ENCODE measurements at places on chromosomes 12 and 14.
A peak's percentile ranks its signal among the peaks of the same experiment; 100 is the strongest.

GRCh38 chr14:68566075-68566474, 226.8 kb downstream of the ZFP36L1 start:
- no peak for DNase-seq

DNA sequence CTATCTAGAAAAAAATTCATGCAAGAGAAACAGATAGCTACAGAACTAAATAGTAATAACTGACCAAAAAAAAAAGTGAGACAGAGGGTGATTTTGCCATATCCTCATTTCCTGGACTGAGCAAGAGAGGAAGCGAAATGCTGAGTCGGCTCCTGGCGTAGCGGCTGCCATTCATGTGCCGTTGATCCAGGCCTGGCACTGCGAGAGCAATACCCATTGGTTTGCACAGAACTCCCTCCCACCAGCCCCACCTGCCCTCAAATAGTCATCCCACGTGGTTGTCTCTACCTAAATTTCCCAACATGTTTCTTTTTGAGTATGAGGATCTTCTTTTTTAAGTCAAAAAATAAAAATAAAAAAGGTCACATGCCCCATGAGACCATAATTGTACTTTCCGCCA, 9.4 kb upstream of the WNT5B start:
- DNase-seq, result no peak

GRCh38 chr14:95696741-95697140, 10.5 kb downstream of the TCL1B start:
- no peak for DNase-seq

DNA sequence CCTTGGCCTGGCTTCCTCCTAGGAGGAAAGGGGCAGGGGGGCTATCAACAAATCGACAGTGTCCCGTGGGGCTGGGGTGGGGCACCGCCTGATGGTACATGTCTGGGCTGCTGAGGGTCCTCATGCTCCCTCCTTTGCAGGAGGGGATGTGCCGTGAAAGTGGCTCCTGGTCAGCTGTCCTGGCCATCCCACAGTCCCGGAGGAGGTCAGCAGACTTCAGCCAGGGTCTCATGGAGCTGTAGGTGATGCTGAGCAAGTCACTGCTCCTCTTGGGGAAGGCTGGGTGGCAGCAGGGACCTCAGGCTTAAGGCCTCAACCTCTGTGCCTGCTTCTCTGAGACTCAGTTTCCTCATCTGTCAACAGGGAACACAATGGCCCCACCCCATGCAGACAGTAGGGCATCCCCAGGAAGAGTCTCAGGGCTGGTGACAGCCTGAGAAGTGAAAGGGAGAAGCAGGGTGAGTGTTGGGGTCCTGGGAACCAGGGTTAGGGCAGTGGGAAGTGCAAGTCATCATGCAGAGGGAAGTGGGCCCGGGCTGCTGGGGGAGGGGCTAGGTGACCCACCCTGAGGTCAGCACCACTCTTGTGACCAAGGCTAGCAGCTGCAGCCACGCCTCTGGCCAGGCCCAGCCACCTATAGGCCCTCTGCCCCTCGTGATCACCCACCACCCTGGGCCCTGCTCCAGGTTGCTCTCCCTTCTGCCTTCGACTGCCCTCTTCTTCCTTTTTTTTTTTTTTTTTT, 4.4 kb upstream of the TNFAIP2 start:
- no peak for DNase-seq

DNA sequence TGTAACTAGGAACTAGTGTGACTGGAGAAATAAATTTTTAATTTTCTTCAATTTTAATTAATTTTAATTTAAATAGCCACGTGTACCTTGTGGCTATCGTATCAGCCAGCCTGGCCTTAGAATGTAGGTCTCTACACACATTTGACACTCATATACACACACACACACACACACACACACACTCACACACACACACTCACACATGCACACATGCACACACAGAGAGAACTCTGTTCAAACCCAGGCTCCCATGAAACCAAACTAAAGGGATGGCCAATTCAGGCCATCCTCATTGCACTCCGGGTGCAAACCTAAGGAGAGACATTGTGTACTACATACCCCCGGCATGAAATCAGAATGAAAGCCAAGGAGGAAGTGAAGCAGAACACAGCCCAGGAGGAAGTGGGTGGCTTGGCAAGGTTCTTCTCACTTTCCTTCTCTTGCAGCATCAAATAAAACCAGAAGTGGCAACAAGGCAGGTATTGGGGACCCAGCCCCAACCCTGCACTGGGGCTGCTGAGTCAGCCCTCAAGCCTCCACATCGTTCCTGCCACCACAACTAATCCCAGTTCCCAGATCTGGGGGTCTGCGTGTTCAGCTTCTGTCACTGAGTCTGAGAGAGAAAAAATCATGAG, 26.2 kb upstream of the CHPT1 start:
- DNase-seq, result no peak

DNA sequence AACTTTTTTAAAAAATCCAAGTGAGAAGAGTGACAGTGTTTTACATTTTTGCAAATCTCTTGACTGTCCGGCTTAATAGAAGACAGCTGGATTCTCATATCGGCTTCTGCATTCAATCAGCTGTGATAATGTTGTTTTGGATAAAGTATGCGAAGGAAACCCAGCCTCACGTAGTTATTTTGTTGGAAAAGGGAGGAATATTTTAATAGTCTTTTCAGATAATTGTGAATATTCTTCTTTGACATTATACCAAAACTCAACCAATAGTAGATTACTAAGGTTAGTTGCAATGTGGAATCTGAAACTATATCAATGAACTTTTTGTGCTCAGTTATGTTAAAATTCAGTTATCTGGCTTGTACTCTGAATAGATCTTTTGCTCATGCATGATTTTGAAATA, 276.5 kb downstream of the ZFP36L1 start:
- DNase-seq, result no peak

- no peak for DNase-seq
These were observed 75.9 kb downstream of the ATP2B1 start for GRCh38 chr12:89632778-89633177.

DNA sequence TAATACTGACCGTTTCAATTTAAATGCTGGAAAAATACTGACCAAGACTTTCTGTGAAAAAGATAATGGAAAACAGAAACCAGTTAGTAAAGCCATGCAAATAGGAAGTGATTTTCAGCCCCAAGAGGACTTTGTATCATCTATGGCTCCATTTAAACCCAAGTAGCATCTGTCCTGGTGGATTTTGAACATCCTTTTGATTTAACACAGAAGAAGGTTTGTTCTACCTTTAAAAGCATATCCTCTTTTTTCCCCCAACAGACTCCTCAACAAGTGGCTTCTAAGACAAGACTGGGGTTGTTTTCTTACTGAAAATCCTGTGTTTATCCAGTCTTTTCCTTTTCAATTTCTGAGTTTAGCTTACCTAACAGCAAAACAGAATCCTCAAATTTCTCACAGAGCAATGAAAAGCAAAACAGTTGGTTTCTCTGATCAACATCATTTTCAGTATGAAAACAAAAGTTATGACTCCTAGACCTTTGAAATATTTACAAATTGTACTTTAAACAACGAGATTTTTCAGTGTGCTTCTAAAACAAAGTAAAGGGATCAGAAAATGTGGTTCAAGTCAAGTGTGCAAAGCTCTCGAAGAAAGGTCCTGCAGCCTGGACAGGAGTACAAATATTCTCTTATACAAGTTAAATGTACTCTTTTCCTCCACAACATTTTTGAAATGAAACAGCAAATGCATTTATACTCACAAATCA, 2.9 kb downstream of the PHLDA1 start:
- no peak for DNase-seq

DNA sequence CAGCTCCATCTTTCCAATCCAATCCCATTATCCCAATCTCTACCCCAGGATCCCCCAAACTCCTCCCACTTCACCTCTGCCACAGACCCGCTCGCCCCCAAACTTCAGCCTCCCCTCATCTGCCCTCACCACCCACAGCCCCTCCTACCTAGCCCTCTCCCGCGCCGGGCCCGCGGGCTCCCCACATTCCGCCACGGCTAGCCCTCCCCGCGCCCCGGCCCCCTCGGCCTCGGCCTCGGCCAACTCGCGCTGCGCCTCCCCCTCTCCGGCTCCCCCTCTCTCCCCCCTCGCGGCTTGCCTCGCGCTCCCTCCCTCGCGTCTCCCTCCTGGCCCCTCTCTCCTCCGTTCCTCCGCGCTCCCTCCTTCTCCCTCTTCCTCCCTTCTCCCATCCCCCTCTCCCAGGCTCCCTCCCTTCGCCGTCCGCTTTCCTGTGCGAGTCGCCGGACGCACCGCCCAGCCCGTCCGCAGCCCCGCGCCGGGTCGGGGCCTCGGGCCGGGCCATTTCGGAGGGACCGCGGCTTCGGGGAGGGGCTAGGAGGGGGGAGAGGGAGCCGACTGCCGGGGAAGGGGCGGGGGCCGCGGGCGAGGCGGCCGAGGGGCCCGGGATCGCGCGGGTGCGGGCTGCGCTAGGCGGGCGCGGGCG, at the start of gene ATN1:
Gene ATN1 (plus strand): TSS at position 581 of the 643 bp plus-strand sequence. CDS start 6,043 bp downstream, outside the sequence.
- peak; percentile 84 for DNase-seq

DNA sequence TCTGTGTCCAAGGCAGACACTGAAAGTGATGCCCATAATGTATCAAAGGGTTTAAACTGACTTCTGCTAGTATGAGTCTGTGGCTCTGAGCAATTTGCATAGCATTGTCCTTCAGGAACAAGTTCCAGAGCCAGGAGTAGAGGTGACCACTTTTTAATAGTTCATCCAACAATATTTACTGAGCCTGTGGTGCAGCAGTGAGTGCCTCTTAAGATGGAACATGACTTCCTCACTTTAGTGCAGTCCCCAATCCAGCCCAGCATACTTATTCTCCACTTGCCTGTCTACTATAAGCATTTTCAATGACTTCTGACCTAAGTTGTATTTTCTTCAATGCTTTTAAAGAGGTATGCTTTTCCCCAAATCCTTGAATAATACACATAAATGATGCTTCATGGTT, 611.3 kb downstream of the MED13L start:
- DNase-seq, result no peak

GRCh38 chr14:73760598-73761586, 46.7 kb upstream of the PNMA1 start:
- no peak for DNase-seq

DNA sequence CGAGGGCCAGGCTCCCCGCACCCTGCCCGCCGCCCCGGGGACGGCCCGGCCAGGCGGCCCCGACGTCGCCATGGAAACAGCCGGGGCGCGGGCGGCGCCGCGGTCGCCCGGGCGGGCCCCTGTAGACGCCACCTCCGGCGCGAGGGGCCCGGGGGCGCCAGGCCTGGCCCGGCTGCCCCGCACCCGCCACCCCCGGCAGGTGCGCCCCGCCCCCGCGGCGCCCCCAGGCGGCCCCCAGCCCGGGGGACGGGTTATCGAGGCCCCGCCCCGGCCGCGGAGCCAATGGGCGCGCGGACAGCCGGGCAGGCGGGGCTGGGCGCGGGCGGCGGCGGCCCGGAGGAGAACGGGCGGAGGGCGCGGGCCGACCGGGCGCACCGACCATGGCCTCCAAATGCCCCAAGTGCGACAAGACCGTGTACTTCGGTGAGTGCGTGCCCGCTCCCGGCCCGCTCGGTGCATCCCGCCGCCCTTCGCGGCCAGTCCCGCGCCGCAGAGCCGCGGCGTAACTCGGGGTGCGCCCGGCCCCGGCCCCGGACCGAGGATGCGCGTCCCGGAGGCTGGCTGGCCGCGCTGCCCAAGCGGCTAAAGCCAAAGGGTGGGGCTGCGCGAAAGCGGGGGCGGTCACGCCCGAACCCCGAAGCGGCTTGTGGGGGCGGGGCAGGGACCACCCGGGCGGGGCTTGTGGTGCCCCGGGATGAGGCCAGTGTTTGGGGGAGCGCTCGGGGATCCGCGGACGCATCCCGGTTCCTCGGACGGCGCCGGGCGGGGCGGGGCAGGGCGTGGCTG, at the start of gene CRIP2:
Gene CRIP2 (plus strand): TSS at position 339 of the 786 bp plus-strand sequence. CDS start 42 bp downstream, at position 381.
- DNase-seq, result peak; percentile 29

- peak; percentile 15 for DNase-seq
These were observed at the start of gene NTF3 for GRCh38 chr12:5432011-5432400. Gene NTF3 (plus strand): TSS chr12:5432108. CDS start chr12:5432325, 217 bp downstream.

DNA sequence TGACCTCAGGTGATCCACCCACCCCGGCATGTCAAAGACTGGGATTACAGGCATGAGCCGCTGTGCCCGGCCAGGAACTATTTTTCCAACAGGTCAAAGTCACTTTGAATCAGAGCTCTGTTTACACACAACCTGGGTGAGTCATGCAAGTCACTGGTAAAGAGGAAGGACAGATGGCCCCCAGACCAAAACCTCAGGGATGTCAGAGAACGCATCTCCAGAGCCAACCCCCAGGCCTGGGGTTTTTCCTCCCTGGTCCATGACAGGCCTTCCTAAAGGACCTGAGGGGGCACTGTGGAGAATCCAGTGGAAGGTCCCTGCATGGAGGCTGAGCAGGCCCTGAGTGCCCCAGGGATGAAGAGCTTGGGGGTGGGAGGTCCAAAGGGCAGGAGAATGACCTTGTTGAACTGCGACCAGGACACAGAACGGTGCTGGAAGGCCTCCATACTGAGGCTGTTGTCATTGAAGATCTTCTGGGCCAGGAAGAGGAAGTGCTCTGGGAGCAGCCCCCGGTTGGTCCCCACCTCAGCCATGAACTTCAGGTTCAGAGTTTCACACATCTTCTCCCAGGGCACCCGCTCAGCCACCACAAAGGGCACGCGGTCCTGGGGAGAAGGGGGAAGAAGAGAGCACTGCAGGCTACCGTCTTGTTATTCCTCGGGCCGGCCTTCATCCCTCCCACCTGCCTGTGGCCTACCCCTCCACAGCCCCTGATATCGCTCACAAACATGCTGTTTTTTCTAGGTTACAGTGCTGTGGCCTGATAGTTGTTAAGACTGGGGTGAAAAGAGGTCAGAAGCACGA, 9.1 kb downstream of the STAT6 start:
- DNase-seq, result no peak

GRCh38 chr12:78086553-78087362, 256.1 kb downstream of the NAV3 start:
- no peak for DNase-seq

- DNase-seq, result peak; percentile 46
These were observed 29.3 kb downstream of the ACTR6 start for GRCh38 chr12:100229876-100230275.

DNA sequence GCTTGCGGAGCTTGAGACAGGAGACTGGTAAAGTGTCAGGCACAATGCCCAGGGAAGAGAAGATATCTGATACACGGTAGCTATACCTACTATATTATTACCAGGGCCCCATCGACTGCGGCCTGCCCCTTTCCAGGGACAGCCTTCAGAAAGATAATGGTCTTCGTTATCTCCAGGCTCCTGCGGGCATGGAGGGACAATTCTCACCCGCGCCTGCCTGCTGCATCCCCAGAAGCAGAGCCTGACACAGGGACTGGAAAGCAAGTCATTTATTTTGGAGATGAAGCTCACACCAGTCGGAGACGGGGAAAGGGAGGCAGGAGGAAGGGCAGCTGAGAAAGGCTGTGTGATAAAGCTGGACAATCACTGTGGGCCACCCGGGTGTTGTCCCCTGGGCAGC, 67.9 kb upstream of the FAM222A start:
- no peak for DNase-seq
